ENCODE measurements at places on chromosomes 1 and 21.

GRCh38 chr1:228744918-228745317 is 9.6 kb downstream of the RHOU start:
- DNase-seq, result no peak

DNA sequence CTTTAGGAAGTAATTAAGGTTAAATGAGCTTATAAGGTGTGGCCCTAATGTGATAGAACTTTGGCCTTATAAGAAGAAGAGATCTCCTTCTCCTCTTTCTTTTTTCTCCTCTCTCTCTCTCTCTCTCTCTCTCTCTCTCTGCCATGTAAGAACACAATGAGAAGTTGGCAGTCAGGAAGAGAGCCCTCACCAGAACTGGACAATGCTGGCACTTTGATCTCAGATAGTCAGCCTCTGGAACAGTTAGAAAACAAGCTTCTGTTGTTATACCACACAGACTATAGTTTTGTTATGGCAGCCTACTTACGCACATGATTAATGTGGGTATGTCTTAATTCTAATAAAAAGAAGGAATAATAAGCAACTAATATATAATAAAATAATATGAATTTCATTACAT is 444.2 kb upstream of the LRRC7 start:
- no peak for DNase-seq

GRCh38 chr21:33885172-33885514 is 30.5 kb downstream of the ATP5PO start:
- DNase-seq, result no peak

DNA sequence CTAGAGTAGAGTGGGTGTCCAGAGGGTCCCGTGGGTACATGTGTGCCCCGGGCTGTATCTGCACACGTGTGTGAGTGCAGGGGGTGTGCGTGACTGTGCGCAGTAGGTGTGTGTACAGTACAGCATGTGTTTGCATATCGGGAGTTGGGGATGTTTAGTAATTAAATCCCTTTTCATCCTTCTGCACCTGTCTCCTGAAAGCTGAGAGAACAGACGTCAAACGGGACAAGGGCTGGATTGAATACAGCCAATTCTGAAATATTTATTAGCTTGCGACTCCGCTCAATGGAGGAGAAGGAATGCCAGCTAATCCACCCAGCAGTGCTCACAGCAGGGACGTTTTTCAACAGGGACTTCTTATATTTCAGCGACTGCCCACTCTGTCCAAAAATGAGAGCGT is 44.7 kb upstream of the CASZ1 start:
- DNase-seq, result no peak

- DNase-seq, result no peak
Measured at GRCh38 chr1:174414203-174414602, 33.6 kb upstream of the GPR52 start.

DNA sequence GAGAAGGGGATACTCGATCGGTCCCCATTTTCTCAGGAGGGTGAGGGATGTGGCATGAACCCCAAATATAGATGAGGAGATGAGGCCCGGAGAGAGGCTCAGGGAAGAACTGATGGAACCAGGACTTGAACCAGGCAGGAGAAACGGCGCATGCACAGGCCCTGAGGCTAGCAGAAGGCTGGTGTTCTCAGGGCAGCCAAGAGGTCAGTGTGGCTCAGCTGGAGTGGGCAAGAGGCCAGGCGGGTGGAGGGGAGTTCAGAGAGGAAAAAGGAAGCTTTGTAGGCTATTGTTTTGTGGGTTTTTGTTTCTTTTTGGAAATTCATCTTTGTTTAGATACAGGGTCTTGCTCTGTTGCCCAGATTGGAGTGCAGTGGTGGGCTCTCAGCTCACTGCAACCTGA is 122.0 kb downstream of the LACTBL1 start:
- no peak for DNase-seq

DNA sequence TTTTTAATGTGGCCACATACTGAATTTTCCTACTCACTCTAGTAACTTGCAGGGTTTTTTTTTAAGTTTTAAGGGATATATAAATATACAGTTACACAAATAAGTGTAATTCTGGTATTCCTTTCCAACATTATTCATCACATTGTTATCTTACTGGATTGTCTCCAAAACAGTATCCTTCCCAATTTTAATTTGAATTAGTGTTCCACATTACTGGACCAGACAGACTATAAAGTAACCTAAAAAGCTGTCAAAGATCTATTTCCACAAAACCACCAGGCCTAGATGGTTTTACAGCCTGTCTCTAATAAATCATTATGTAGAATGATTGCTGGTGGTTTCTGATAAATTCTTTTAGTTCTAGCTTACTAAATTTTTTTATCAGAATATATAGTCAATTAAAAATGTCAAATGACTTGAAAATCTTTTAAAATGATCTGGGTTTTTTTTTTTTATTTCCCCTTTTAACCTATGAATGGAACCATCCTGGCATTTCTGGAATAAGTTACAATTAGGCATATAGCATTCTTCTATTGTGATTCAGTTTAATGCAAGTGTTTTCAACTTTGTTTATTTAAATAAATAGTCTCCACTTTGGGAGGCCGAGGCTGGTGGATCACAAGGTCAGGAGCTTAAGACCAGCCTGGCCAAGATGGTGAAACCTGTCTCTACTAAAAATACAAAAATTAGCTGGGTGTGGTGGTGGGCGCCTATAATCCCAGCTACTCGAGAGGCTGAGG is 59.3 kb downstream of the PACC1 start:
- no peak for DNase-seq

GRCh38 chr21:32329331-32329730 is 30.7 kb downstream of the MRAP start:
- no peak for DNase-seq

DNA sequence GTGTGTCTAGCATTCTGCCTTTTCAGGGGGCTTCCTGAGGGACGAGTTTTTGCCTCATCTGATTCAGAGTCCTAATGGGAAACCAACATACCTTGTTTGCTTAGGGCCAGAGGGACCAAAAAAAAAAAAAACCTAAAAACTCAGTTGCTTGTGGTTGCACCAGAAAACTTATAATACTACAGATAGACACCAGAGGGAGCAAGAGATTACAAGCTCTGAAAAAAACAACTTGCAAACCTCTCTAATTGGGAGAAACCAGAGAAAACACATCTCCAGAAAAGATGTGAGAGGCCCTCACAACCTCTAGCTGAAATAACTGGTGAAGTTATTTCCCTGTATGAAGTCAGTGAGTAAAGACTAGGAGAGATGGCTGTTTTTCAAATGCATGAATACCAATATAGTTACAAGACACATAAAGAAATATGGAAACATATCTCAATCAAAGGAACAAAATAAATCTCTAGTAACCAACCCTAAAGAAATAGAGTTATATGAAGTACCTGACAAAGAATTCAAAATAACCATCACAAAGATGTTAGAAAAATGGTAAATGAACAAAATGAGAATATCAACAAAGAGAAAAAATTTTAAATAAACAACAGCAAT is 233.7 kb upstream of the NFIA start:
- no peak for DNase-seq

GRCh38 chr1:88169139-88169538 is 514.9 kb upstream of the PKN2 start:
- DNase-seq, result no peak

DNA sequence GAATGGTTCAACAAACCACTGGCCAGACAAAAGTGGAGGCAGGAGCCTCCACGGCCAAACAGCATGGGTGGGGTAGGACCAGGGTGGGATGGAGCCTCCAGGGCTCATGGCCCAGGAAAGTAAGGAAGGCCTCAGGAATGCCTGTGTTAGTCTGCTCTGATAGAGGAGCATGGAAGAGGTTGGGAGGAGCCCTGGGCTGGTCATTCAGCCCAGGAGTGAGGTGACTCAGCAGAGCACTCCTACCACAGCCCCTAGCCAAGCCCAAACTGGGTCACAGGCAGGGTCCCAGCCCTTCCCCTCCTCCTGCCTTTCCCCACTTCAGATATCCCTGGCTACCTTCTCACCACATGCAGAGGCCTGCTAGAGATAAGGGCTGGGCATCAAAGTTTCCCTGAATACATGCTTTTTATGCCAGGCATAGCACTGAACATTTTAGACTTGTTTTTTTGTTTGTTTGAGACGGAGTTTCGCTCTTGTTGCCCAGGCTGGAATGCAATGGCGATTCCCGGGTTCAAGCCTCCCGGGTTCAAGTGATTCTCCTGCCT is 3.1 kb upstream of the SHISA4 start:
- no peak for DNase-seq

DNA sequence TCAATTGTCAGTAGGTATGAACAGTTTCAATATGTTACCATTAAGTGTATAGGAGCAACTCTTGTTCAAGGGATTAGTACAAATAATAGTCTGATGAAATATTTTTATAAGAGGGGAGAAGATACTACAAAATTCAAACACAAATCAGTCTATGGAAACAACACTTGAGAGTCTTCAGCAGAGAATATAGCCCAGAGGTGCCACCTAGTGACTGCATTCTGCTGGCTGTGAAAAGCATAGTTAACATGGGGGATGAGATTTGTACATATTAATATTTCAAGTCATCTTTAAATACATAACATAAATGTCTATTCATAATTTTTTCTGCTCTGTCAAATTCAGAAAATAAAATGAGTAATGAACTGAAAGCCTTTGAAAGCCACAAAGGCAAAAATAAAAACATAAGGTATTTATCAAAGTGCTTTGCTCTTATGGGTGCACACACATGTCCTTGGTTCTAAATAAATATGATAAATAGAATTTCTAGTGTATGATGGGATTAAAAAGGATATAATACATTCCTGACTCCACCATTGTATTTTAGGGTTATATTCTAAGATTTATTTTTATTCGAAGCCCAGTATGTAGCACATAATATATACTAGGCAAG is 440.9 kb upstream of the ZRANB2 start:
- no peak for DNase-seq

DNA sequence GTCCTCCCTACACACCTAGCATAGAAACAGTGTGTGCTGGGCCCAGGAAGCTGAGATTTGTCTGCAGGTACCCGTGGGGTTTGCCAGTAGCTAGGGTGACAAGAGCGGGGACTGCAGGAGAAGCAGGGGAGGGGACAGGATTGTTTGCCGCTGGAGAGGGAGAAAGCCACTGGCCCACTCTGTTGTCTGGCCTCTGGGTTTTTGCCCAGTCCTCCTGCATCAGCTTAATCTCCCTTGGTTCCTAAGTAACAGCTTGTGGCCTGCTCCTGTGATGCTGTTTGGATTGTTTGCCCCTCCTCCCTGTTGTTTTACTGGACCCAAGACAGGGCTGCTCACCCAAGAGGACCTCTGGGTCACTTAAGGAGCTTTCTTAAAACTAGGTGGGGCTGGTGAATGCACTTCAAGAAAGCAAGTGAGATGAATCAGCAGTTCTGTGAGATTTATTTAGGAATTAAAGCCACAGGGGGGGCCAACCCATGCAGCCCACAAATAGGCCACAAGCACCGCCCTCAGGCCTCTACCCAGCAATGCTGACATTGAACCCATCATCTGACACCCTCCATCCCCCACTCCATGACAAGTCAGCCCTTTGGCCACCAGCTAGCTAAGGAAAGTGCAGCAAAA is 142.8 kb downstream of the ZZZ3 start:
- no peak for DNase-seq

DNA sequence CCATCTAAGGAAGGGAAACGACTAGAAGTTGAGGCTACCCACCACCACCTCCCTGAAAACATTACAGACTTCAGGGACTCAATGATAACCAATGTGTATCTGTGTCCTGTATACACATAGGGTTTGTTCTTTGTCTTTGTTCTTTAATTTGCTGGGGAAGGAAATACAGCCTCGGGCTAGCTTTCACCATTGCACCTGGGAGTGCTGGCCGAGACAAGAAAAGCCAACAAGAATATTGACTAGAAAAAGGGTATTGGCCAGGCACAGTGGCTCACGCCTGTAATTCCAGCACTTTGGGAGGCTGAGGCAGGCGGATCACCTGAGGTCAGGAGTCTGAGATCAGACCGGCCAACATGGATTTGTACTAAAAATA is 50.4 kb downstream of the MDM4 start:
- no peak for DNase-seq

DNA sequence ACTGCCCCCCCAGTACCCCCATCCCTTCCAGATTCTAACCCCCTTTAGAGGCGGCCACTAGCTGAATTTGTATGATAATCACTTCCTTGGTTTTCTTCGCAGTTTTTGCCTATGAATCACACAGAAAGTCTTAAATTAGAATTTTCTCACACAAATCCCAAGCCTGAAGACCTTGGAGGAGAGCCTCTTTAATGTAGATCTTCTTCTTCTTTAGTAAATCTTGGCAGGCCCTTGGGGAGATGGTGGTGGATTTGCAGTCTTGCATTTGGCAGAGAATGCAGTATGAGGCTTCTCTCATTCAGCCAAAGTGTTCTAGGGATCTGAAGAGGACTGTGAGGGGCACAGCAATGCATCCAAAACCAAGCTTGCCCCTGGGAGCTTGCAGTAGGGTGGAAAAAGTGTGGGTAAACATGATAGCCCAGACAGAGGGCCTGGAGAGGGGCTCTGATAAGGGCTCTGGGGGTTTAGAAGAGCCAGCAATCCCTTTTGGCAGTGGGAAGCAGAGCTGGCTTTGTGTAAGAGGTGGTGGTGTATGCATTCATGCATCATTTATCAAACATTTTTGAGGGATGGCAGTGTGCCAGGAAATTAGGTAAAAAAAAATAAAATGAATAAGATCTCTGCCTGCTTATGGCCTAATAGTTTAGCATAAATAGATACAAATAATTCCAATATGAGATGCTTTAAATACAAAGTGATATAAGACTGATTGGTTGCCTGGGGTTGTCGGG is 7.7 kb upstream of the CDC42 start:
- no peak for DNase-seq

DNA sequence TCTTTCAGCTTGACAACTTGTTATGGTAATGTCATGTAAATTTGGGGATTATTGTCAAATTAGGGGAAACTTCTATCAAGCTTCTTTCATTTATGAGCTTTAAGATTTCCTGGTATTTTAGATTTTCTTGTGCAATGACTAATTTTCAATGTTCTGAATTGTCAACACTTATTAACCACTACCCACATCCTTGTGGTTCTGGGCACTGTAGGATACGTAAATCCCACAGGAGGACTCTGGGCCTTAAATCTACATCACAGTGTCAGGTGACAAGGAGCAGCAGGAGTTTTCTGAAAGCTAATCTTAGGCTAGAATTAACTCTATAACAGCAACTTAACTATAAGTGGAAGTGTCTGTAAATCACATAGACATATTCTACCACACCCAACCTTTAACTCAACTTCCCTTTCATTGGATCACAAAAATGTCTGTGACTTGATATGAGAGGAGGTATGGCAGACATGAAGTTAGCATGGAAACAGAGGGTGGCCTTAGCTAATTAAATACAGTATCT is 397.7 kb downstream of the HLX start:
- DNase-seq, result no peak
